ENCODE measurements at places on chromosomes 11 and 22.

DNA sequence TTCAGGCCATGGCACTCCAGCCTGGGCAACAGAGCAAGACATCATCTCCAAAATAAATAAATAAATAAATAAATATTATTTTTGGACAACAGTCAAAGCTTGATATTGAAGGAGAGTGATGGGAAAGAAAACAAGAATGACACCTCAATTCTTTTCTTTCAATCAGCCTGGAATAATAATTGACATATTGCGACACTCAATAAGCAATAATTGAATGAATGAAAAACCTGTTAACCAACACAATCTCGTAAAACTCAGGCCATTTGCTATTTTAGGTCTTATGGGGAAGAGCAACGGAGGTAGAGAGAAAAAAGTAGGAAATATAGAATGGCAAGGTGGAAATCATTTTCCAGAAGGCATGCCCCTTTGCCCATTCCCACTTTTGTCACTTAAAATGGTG, 10.5 kb upstream of the RBFOX2 start:
- DNase-seq, result no peak

DNA sequence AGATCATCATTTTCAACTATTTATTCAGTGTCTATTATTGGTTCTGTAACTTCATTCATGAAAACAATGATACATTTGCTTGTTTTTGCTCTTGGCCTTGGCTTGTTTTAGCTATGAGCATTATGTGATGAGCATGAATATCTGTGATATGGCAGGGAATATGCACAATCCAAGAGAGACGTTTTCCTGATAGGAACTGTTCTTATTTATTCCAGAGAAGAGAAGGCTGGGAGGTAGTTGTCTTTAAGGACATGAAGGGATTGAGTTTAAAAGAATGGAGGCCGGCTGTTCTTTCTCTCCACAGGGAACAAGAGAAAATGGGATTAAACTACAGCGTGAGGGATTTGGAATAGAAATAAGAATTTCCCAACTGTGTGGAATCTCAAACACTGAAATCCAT, 30.3 kb downstream of the BLID start:
- DNase-seq, result no peak

- DNase-seq, result peak; percentile 70
Measured at GRCh38 chr11:112219476-112220232, 6.6 kb upstream of the PTS start.

GRCh38 chr22:47543447-47543846, 781.0 kb downstream of the TBC1D22A start:
- no peak for DNase-seq
